Endothelial cell (in vitro differentiated cells): ENCODE measurements at places on chromosomes 2 and 18. TPM values are rescaled to one million over a fixed set of nuclear protein-coding genes. Genes with fewer than 3 reads are reported as not detected.

Gene SERPINB10
- not detected for total RNA-seq

- peaks cover 13% of the 10 kb centered on the region for H3K36me3 ChIP-seq
- no peak overlapping the region for H3K27ac ChIP-seq
- no peak overlapping the region for H3K4me3 ChIP-seq
- no peaks in the 10 kb centered on the region for H3K4me1 ChIP-seq
- peaks cover 30% of the 10 kb centered on the region for H3K27me3 ChIP-seq
Measured at GRCh38 chr18:78632111-78632541, 347.5 kb upstream of the SALL3 start.

GRCh38 chr2:29751390-29751789, 170.0 kb downstream of the ALK start:
- DNase-seq: no peak
- H3K4me3 ChIP-seq: no peak overlapping the region
- H3K27ac ChIP-seq: no peak overlapping the region
- H3K27me3 ChIP-seq: no peaks in the 10 kb centered on the region

GRCh38 chr2:235827585-235827992, 333.7 kb downstream of the AGAP1 start:
- H3K27me3 ChIP-seq: peaks cover 1% of the 10 kb centered on the region
- H3K4me1 ChIP-seq: no peaks in the 10 kb centered on the region
- peaks cover 12% of the 10 kb centered on the region for H3K36me3 ChIP-seq
- no peak overlapping the region for H3K4me3 ChIP-seq
